ENCODE measurements at places on chromosomes 11 and 22.
A peak's percentile ranks its signal among the peaks of the same experiment; 100 is the strongest.

GRCh38 chr22:32318361-32318760 is 39.3 kb upstream of the RFPL3 start:
- no peak for DNase-seq

- no peak for DNase-seq
These were observed 38.9 kb upstream of the SCUBE2 start for GRCh38 chr11:9130297-9130696.

GRCh38 chr11:78180751-78181150 is 7.7 kb downstream of the KCTD21 start:
- no peak for DNase-seq

DNA sequence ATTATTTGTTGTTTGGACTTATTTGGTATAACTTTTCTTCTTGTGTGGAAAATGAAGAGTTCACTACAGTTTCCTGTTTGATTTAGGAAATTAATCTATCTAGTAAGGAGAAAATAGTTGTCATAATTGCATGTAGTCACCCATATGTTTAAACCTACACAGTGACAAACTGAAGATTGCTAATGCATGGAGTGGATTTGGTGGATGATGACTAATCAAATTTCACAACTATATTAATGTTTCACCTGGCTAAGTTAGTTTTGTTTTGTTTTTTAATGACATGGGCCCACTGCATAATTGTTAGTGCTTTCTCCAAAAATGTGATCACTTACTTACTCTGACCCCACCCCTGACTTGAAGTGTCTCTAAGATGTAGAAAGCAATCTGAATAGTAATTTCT is 170.6 kb downstream of the DYNC2H1 start:
- peak; percentile 20 for DNase-seq

DNA sequence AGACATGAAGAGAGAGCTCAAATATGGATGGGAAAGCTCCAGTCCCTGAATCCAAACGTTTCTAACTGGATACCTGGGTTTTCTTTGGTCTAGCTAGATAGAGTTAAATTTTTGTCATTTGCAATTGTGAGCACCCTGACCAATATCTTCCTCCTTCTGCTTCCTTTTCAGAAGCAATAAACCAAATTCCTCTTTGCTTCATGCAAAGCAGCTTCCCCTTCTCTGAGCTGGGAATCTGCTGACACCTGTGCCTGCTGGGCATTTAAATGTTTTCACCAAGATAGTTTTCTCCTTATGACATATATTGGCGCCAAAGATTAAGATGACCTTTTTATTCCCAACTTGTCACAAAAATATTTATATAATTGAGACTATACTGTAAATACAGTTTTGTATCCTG is 27.9 kb upstream of the PAK1 start:
- DNase-seq, result no peak

GRCh38 chr22:31127181-31127772 is 4.5 kb downstream of the INPP5J start:
- DNase-seq, result no peak

DNA sequence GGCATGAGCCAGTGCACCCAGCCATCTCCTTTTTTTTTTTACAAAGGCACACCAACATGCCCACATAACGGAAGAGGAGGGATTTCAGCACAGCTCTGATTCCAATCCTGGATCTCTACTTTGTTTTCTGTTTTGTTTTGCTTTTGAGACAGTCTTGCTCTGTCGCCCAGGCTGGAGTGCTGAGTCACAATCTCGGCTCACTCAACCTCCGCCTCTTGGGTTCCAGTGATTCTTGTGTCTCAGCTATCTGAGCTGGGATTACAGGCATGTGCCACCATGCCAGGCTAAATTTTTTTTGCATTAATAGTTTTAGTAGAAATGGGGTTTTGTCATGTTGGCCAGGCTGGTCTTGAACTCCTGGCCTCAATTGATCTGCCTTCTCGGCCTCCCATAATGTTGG is 28.1 kb downstream of the VSTM5 start:
- DNase-seq, result no peak

DNA sequence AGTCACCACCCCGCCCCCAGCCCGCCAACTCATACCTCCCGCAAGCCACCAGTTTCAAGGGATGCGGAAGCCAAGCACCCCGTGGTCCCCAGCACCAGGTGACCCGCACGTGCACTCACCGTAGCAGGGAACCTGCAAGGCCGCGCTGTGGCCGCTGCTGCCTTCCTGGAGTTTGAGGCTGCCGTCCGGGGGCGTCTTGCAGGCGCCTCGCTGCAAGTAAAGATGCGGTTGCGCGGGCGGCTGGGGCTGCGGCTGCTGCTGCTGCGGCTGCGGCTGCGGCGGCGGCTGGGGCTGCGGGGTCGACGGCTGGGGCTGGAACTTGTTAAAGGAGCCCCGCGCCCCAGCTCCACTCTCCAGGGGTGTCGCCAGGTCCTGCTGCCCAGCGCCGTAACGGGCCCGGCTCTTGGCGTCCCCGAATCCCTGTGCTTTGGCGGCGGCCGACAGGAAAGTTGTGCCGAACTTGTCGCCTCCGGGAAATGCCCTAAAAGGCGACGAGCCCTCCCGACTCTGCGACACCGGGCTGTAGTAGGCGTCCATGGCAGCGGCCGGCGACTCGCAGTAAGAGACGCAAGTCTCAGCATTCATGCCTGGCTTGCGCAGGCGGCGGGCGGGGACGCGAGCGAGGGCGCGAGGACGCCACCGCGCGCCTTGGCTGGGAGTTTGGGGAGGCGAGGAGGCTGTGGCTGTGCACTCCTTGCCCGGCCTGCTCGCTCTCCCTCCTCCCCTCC is at the start of gene ALX4:
Gene ALX4 (minus strand): TSS at position 662 of the 728 bp plus-strand sequence. CDS start 77 bp downstream, at position 585.
- DNase-seq, result peak; percentile 31

GRCh38 chr11:43547430-43547831 is 133.1 kb upstream of the HSD17B12 start:
- DNase-seq, result no peak

DNA sequence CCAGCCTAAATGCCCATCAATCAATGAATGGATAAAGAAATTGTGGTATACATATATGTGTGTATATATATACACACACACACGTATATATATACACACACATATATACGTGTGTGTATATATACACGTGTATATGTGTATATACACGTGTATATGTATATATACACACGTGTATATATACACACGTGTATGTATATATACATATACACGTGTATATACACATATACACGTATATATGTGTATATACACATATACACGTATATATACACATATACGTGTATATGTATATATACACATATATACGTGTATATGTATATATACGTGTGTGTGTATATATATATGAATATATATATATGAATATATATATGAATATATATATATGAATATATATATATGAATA is 54.1 kb downstream of the C2CD3 start:
- DNase-seq, result no peak

- DNase-seq, result no peak
These were observed 201.4 kb downstream of the MAML2 start for GRCh38 chr11:96141626-96142025.

DNA sequence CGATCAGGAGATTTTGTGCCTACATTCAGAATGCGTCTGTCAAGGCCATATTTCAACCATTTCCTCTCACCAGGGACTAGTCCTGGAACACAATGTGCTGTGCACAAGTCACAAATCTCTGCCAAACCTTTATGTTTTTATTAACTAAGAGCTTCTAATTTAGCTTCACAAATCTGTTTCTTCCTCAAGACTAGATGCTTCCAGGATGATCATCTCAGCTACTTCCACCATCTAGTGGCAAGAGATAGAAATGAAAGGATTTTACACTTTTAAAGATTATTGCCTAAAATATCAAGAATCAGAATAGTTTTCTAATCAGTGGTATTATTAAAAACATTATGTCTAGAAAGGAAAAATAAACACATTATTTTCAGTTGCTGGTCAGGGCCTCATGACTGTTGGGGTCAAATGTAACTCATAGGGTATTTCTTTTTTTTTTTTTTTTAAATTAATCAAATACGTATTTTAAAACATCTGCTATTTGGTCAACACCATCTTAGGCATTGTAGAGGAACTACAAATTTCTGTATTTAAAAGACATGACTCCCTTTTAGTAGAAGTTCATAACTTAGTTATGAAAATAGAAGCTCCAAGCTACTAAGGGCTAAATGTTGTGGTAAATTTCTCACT is 1102.6 kb downstream of the DLG2 start:
- peak; percentile 41 for DNase-seq

DNA sequence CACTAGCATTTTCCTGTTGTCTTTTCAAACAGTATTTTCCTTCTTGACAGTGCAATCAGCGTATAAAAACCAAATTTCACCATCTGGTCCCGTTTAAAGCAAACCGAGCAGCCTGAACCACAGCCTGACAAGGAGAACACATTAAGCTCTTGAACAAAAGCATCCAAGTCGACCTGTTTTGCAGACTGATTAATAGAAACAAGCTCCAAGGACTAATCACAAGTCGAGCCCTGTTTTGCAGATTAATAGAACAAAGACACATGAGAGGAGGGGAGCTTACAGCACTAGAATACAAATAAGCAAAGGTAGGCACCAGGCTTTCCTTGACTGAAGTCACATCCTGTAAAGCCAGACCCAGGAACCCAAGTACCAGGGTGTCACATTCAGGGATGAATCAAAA is 104.8 kb downstream of the MPPED2 start:
- DNase-seq, result no peak

DNA sequence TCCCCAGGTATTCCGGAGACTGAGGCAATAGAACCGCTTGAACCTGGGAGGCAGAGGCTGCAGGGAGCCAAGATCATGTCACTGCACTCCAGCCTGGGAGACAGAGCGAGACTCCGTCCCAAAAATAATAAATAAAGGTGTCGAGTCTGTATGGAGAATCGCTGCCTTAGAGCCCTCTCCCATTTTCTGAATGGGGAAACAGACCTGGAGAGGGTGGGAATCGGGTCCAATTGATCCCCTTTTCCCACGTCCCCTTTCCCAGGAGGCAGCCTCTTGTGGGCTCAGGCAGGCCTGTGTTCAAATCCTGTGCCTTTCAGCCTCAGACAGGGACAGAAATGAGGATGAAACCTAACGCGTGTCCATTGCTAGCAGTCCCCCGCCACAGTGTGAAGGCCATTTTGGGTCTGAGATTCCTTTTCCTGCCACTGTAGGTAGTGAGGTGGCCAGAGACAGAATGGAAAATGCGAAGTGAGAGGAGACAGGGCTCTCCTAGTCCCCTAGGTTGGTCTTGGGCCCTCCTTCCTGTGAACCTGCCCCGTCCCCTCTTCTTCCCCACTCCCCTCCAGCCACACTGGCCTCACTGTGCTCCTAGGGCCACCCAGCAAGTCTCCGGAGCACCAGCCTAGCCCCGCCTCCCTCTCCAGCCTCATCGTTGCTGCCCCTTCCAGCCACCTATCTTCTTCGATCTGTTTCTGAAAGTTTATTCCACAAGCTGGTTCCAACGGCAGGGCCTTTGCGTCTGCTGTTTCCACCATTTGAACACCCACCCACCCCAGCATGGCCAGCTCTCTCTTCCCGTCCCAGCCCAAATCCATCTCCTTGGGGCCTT is 2.7 kb upstream of the POLDIP3 start:
- DNase-seq, result no peak

DNA sequence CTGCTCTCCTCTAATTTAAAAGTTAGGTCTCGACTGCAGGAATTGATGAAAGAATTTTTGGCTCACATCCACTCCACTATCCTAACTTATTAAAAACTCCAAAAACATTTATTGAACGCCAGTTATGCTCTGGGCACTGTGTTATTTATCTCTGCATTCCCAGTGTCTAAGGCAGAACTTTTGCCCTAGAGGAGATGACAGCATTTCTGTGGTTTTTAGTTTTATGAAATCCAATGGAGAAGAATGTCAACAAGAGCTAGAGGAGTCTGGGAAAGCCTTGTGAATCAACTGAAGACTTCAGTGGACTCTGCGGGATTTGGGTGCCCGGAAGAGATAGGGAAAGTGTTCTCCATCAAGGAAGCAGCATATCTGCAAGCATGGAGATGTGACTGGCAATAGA is 217.0 kb upstream of the PGR start:
- DNase-seq, result no peak

- DNase-seq, result peak; percentile 16
These were observed 138.7 kb downstream of the SOX6 start for GRCh38 chr11:16217631-16218030.

DNA sequence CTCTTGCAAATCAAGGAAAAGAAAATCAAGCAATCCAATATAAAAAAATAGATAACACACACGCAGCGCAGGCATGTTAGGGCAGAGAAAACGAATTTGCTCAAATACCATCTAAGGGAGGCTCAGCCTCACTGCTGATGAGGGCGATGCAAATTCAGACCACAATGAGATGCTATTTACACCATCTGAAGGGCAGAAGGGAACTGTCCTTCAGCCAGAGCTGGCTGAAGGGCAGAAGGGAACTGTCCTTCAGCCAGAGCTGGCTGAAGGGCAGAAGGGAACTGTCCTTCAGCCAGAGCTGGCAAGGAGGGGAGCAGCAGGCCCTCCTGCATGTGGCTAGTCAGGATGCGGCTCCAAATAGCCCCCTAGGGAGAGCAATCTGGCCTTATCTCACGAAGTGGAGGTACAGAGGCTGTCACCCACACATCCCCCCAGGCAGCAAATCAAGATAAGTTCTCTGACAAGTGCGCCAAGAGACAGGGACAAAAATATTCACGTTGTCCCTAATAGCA is 7.6 kb upstream of the SLC39A13 start:
- DNase-seq, result no peak

DNA sequence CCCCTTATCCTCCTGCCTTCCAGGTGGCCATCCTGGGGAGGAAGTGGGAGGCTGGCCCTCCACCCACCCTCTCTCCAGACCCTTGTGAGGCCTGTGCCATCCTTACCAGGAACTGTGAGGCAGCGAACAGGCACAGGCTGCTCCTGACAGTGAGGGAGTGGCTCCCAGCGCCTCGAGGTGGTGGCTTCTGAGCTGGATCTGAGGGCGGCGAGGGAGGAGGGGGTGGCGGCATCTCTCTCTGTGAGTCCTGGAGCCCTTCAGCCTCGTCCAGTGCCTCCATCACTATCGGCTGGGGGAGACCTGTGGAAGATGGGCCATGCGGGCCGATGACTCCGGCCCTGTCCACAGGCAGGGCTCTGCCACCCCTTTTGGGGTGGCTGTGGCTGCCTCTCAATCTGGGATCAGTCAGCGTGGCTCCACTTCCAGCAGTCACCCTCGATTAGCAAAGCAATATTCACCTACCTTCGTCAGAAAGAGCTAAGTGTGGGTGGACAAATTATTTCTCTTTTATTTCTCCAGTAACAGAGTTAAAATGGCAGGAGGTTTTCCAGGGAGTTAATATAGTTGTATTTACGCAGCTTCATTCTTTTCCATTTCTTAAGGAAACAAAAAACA is 18.0 kb upstream of the IGSF22 start:
- no peak for DNase-seq

- no peak for DNase-seq
These were observed 152.3 kb upstream of the SEZ6L start for GRCh38 chr22:26016916-26017315.

GRCh38 chr11:132855516-132855915 is 676.8 kb downstream of the OPCML start:
- DNase-seq, result no peak
